Activated CD4-positive, alpha-beta T cell treated with anti-CD3 and anti-CD28 coated beads, Interleukin-2, Interleukin-4, amounts not matched to agents 100 ng/mL and 50 ng/mL, durations not matched to agents 16 hours and 8 hours (primary cell): ENCODE measurements at places on chromosomes 2 and 18.

GRCh38 chr2:20578895-20579825 lies 71.7 kb downstream of the HS1BP3 start:
- no peak for DNase-seq

DNA sequence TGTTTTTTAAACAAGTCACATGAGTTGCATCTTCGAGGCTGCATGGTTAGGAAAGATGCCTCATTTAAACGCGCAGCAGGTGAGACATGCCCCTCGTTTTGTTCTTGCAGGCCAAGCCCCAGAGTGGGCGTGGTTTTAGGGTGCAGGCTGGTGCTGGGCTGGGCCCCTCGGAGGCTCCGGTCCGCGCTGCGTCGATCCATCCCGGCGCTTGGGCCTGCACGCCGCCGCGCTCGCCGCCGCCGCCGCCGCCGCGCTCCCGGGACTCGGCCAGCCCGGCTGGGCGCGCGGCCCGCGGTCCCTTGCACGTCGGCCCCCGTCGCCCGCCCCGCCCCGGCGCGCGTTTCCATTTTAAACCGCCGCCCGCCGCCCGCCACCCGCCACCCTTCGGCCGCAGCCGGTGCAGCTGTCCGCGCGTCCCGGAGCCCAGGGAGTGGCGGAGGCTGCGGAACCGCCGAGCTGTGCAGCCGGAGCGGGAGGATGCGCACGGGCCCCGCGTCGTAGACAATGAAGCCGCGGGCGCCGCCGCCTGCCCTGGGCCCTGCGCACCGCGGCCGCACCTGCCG lies 175.5 kb downstream of the AGAP1 start:
- DNase-seq, result peak; percentile 6

- no peak for DNase-seq
These were observed 79.2 kb upstream of the ST8SIA3 start for GRCh38 chr18:57273194-57273593.

- no peak for DNase-seq
These were observed 60.7 kb downstream of the PAX3 start for GRCh38 chr2:222238072-222238471.

GRCh38 chr2:11865378-11865777 lies 118.9 kb downstream of the LPIN1 start:
- no peak for DNase-seq

- no peak for DNase-seq
These were observed 49.8 kb upstream of the ALPP start for GRCh38 chr2:232328516-232329460.

DNA sequence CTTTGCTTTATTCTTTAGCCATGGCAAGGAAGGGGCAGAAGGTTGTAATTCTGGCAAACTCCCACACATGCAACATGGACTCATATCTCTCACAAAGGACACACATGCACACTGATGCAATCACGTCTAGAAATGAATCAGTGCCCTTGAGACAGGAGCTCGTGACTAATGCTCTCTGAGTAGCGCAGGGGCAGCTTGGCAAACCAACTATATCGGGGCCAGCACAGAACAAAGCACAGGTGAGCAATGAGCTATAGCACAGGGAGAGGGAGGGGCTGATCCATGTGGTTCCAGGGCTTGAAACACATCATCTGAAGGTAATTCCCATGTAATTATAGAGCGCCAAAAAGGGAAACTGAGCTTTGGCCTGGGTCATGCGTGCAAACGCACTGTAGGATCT lies 165.2 kb upstream of the KLF7 start:
- DNase-seq, result peak; percentile 96

DNA sequence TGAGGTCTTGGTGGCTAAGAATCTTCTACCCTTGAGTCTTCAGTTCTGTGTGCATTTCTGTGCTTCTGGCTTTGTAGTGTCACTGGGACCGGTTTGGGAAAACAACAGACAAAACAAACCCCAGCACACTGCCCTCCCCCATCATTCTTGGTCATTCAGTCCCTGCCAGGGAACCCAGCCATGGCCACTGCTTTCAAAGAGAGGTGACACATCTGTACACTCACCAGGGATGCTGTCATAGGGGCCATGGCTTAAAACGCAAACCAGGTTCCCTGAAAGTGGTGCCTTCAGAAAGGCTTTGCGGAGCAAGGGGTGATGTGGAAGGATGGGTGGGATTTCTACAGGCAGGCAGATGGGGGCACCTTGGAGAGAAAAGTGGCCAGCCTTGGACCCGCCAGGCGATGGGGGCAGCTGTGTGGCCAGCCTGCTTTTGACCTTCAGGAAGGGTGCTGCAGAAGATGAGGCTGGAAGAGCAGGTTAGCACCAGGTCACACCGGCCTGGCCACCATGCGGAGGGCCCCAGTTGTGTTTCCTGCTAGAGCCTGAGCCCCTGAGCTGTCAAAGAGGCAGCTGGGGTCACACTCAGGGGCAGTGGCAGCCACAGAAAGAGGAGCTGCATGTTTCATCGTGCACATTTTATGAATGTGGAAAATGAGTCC lies 101.3 kb downstream of the INHBB start:
- no peak for DNase-seq

DNA sequence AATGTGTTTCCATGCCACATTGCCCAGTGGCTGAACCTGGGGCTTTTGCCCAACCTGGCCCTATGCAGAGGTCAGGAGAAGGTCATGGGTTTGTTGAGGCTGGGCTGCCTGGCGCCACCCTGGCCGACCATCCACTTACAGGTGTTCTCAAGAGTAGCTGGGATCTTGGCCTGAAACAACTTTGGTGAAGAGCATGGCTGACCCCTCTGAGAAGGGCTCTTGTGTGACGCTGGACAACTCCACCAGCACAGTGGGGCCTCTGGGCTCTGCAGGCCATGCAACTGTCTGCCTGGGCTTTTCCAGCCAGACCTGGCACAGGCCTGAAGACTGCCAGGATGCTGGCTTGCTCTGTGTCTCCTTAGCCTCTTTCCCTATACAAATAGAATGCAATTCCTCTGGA lies 76.4 kb upstream of the ZNG1B start:
- no peak for DNase-seq

DNA sequence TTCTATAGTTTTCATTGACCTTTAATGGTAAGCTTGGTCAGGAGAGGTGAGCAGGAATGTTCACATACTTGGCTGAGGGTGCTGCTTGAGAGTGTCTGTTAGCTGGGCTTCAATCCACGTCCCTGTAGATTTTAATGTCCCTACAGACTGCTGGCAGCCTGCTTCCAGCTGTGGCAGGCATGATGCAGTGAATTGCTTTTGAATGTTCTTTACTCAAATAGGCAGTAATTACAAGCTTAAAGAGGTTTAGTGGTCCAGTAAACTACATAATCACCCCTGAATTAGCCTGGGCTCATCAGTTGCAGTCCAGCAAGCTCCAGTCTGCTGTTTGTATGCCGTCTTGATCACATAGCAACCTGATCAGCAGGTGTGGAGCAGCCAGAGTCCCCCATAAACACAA lies 102.1 kb downstream of the MEIS1 start:
- DNase-seq, result no peak

- DNase-seq, result peak; percentile 35
These were observed 83.8 kb upstream of the FAM237A start for GRCh38 chr2:206558492-206558891.

- no peak for DNase-seq
These were observed 102.9 kb downstream of the TPO start for GRCh38 chr2:1515986-1516797.

DNA sequence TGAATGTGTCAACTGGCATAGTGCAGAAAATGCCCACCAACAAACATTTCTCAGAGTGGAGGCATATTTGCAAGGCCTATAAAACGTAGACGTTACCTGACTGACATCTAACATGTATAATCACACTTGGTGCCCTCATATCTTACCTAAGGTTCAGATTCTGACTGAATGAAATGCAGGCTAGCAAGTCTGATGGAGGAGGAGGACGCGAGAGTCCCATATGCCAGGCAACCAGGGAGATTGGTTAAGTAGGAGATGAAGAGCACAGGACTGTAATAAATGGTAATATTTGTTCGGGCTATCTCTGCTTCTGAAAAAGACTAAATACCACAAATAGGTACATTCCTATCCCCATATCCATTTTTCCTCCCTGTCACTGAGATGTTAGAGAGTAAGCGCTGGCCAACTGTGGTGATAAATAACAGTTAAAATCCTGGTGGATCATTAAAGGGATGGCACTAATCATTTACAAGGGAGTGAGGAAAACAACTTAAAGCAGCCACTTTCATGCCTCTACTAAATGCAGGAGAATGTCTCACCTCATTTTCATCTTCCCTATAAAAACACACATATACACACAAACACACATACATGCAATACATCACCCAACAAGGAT lies 217.2 kb downstream of the TMEM163 start:
- no peak for DNase-seq

DNA sequence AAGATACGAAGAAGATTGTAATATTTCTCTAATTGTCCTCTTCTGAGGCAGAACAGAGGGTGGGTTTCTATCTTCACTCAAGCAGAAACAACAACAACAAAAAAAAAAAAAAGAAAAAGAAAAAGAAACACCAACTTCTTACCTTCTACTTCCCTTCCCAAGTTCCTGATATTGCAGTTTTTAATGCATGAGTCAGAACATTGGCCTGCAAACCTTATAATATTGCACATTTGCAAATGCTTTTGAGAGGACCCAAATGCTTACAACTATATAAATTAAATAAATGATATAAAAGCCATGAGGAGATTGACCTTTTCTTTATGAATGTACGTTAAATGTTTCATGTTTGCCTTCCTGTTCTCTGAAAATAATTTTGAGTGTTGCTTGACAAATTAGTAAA lies 37.3 kb downstream of the PAX3 start:
- DNase-seq, result no peak

DNA sequence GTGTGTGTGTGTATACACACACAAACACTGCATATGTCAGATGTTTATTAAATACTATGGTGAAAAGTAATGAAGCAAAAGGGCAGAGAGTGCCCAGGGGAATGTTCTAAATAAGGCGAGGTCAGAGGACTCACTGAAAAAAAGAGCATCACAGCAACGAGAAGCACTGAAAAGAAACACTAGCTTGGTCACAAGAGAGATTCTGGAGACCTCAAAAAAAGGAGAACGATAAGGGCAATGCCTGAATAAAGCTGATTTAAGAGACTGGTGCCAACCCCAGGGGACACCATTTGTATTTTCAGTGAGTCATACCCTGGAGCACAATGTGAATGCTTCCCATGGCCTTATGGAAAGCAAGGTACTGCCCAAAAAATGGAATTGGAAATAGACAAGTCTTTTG lies 14.5 kb downstream of the SLC40A1 start:
- no peak for DNase-seq

- DNase-seq, result no peak
These were observed 166.1 kb upstream of the OTX1 start for GRCh38 chr2:62884514-62884913.

- DNase-seq, result no peak
These were observed 44.8 kb downstream of the CDH2 start for GRCh38 chr18:28132084-28132483.

GRCh38 chr2:241620419-241620769 lies 16.6 kb downstream of the THAP4 start:
- DNase-seq, result peak; percentile 83

GRCh38 chr2:99915108-99915675 lies 227.2 kb downstream of the AFF3 start:
- no peak for DNase-seq

- no peak for DNase-seq
These were observed 123.8 kb downstream of the MBP start for GRCh38 chr18:77008576-77009315.

- DNase-seq, result no peak
These were observed 709.2 kb upstream of the ID2 start for GRCh38 chr2:7972670-7973069.
